Ovary (tissue), 10 donors: ENCODE measurements at places on chromosomes 4 and X.

GRCh38 chrX:29870608-29871007, 344.8 kb upstream of the MAGEB2 start:
- no peak overlapping the region for H3K27ac ChIP-seq
- no peaks in the 10 kb centered on the region for H3K4me1 ChIP-seq
- no peak for DNase-seq
- no peaks in the 10 kb centered on the region for H3K36me3 ChIP-seq
- no peak overlapping the region for H3K4me3 ChIP-seq
- H3K27me3 ChIP-seq, result no peaks in the 10 kb centered on the region

- H3K27ac ChIP-seq, result no peak within 1 kb of the TSS
- no peaks in the 10 kb centered on the region for H3K36me3 ChIP-seq
- no peaks in the 10 kb centered on the region for H3K27me3 ChIP-seq
- peaks cover 6% of the 10 kb centered on the region for H3K4me1 ChIP-seq
Observed at GRCh38 chr4:157075811-157076577, at the start of gene GLRB. GLRB (plus strand) TSS chr4:157076150; CDS start chr4:157078025, 1,875 bp downstream.

- H3K27me3 ChIP-seq, result no peaks in the 10 kb centered on the region
- peaks cover 1% of the 10 kb centered on the region for H3K4me1 ChIP-seq
- H3K27ac ChIP-seq, result peak overlapping the region; percentile 92
Observed at GRCh38 chrX:118727686-118728339, 407 bp downstream of the IL13RA1 start.

DNA sequence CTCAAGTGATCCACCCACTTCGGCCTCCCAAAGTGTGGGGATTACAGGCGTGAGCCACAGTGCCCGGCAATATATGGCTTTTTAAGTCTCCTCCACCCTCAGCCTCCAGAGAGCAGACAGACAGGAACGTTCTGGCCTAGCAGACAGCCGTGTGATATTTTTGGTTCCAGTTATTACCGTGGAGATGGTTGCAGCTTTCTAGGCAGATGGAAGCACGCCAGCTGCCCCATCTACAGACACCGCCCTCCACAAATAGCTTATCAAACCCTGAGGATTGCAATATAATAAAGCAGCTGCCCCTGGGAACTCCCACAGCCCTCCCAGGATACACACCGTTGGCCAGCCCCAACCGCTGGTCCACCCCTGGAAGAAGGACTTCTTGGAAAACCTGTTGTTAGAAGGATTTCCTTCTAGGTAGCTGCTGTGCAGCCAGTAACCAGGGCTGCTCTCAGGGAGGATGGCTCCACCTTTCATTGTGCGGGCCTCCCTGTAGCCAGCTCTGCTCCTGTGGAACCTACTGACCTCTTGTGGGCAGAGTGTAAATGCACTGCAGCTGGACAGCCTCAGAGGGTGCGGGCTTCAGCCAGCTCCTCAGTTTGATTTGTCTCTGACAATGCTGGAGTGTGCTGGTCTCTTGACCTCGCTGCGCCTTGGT, 44.0 kb downstream of the SLC25A5 start:
- H3K27ac ChIP-seq, result no peak overlapping the region
- no peaks in the 10 kb centered on the region for H3K27me3 ChIP-seq
- H3K4me1 ChIP-seq, result no peaks in the 10 kb centered on the region
- H3K36me3 ChIP-seq, result no peaks in the 10 kb centered on the region
- DNase-seq, result no peak
- no peak overlapping the region for H3K4me3 ChIP-seq

GRCh38 chr4:176002007-176002613, 63.5 kb upstream of the WDR17 start:
- H3K4me3 ChIP-seq, result peak overlapping the region; percentile 45
- H3K27me3 ChIP-seq, result no peaks in the 10 kb centered on the region
- H3K4me1 ChIP-seq, result no peaks in the 10 kb centered on the region
- no peaks in the 10 kb centered on the region for H3K36me3 ChIP-seq
- no peak overlapping the region for H3K27ac ChIP-seq
- DNase-seq, result no peak

- H3K27me3 ChIP-seq, result no peaks in the 10 kb centered on the region
- no peaks in the 10 kb centered on the region for H3K4me1 ChIP-seq
- no peak overlapping the region for H3K27ac ChIP-seq
- H3K36me3 ChIP-seq, result no peaks in the 10 kb centered on the region
- no peak for DNase-seq
Observed at GRCh38 chr4:127410201-127410600, 222.6 kb upstream of the INTU start.

GRCh38 chr4:39850727-39851126, 127.0 kb downstream of the PDS5A start:
- no peak overlapping the region for H3K27ac ChIP-seq
- H3K27me3 ChIP-seq, result no peaks in the 10 kb centered on the region
- H3K4me3 ChIP-seq, result no peak overlapping the region

DNA sequence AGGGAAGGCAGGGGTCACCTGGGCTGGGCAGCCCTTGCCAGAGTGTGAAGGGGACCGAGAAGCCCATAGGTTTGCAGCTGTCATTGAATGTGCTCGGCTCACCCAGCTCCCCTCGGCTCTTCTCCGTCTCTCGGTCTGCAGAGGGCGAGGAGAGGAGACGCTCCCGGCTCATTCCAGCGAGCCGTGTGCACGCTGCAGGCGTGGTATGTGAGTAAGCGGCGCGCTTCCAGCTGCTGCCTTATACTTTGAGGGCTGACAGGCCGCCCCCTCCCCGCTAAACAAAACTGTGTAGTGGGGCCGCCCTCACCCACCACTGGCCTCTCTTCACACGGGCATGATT, 23.0 kb upstream of the BCORL1 start:
- no peaks in the 10 kb centered on the region for H3K27me3 ChIP-seq
- H3K36me3 ChIP-seq, result no peaks in the 10 kb centered on the region
- no peak overlapping the region for H3K4me3 ChIP-seq
- H3K4me1 ChIP-seq, result no peaks in the 10 kb centered on the region
- DNase-seq, result no peak

- H3K27ac ChIP-seq, result no peak overlapping the region
- H3K4me3 ChIP-seq, result no peak overlapping the region
- DNase-seq, result no peak
- no peaks in the 10 kb centered on the region for H3K36me3 ChIP-seq
- no peaks in the 10 kb centered on the region for H3K27me3 ChIP-seq
Observed at GRCh38 chr4:176102414-176103063, 36.9 kb downstream of the WDR17 start.

- no peaks in the 10 kb centered on the region for H3K4me1 ChIP-seq
- H3K4me3 ChIP-seq, result no peak overlapping the region
- H3K36me3 ChIP-seq, result no peaks in the 10 kb centered on the region
- no peaks in the 10 kb centered on the region for H3K27me3 ChIP-seq
- no peak overlapping the region for H3K27ac ChIP-seq
Observed at GRCh38 chrX:73822775-73823174, 259.8 kb downstream of the CHIC1 start.

- H3K4me1 ChIP-seq, result no peaks in the 10 kb centered on the region
- peak overlapping the region; percentile 66 for H3K4me3 ChIP-seq
Observed at GRCh38 chrX:135973025-135973547, 702 bp downstream of the MMGT1 start.

- H3K27ac ChIP-seq, result peak overlapping the region; percentile 88
- no peaks in the 10 kb centered on the region for H3K36me3 ChIP-seq
- H3K4me1 ChIP-seq, result no peaks in the 10 kb centered on the region
- DNase-seq, result peak; percentile 49
Observed at GRCh38 chrX:38804682-38805431, 3.6 kb downstream of the MID1IP1 start.

- no peak overlapping the region for H3K4me3 ChIP-seq
- no peak for DNase-seq
- no peaks in the 10 kb centered on the region for H3K27me3 ChIP-seq
- H3K4me1 ChIP-seq, result no peaks in the 10 kb centered on the region
- H3K36me3 ChIP-seq, result no peaks in the 10 kb centered on the region
Observed at GRCh38 chrX:154401918-154402621, 3.9 kb downstream of the RPL10 start.

DNA sequence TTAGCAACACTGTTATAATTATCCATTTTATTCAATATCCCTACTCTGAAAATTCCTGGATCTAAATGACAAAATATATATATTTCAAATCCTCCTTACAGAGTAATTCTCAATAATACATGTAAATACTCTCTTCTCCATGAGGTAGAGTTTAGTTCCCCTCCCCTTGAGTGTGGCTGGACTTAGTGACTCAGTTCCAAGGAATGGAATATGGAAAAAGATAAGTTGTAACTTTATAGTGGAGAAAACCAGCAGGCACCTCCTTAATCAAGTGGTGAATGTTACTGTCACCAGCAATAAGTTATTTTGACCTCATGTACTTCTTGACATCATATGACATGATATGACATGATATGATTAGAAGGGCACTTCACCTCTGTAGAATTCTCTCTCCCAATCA, 302.0 kb downstream of the RAB28 start:
- no peaks in the 10 kb centered on the region for H3K36me3 ChIP-seq
- no peak for DNase-seq
- H3K27me3 ChIP-seq, result no peaks in the 10 kb centered on the region
- no peak overlapping the region for H3K4me3 ChIP-seq

GRCh38 chrX:12269484-12269883, 131.2 kb downstream of the FRMPD4 start:
- no peak overlapping the region for H3K27ac ChIP-seq
- H3K36me3 ChIP-seq, result no peaks in the 10 kb centered on the region
- DNase-seq, result no peak
- H3K27me3 ChIP-seq, result no peaks in the 10 kb centered on the region
- H3K4me1 ChIP-seq, result no peaks in the 10 kb centered on the region

GRCh38 chr4:176575141-176575730, 217.5 kb downstream of the VEGFC start:
- peaks cover 4% of the 10 kb centered on the region for H3K4me1 ChIP-seq
- no peak overlapping the region for H3K4me3 ChIP-seq
- H3K36me3 ChIP-seq, result no peaks in the 10 kb centered on the region
- H3K27ac ChIP-seq, result no peak overlapping the region
- DNase-seq, result no peak

- H3K27me3 ChIP-seq, result no peaks in the 10 kb centered on the region
- no peak for DNase-seq
- H3K4me3 ChIP-seq, result no peak overlapping the region
- no peaks in the 10 kb centered on the region for H3K4me1 ChIP-seq
- H3K36me3 ChIP-seq, result no peaks in the 10 kb centered on the region
Observed at GRCh38 chr4:158384414-158384813, 137.3 kb upstream of the RXFP1 start.

DNA sequence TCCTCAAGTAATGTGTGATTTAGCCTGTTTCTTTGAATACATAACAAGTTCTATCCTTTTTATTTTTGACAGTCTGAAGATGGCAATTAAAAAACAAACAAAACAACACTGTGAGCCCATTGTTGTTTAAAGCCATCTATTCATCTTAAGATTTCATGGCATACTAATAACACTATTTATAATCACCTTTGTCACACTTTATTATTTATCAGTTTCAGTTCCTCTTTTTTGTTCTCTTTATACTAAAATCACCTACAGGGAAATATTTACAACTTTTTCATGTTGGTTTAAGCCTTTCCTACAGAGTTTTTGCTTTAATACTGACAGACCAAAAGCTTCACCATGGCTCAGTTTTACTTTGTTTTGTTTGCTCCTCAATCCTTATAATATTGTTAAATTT, 247.4 kb upstream of the CTSO start:
- H3K4me1 ChIP-seq, result no peaks in the 10 kb centered on the region
- no peak for DNase-seq
- H3K36me3 ChIP-seq, result no peaks in the 10 kb centered on the region
- no peak overlapping the region for H3K27ac ChIP-seq
- H3K4me3 ChIP-seq, result no peak overlapping the region
- no peaks in the 10 kb centered on the region for H3K27me3 ChIP-seq
